ENCODE measurements at places on chromosomes 1 and 21.

DNA sequence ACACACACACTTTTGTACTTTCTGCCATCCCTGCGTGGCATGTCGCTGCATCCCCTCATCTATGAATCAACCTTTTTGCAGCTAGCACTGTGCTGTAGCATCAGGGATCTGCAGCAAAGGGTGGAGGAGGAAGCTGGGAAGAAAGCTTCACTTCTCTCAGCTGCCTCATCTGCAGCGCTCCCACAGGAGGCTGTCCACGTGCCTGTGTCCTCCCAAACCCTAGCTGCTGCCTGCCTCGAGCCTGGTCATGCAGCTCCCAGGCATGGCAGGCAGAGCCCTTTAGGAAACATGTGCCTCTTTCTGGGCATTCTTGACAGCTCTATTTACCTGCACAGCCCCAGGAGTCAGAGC, 262.1 kb upstream of the SGIP1 start:
- no peak for DNase-seq

DNA sequence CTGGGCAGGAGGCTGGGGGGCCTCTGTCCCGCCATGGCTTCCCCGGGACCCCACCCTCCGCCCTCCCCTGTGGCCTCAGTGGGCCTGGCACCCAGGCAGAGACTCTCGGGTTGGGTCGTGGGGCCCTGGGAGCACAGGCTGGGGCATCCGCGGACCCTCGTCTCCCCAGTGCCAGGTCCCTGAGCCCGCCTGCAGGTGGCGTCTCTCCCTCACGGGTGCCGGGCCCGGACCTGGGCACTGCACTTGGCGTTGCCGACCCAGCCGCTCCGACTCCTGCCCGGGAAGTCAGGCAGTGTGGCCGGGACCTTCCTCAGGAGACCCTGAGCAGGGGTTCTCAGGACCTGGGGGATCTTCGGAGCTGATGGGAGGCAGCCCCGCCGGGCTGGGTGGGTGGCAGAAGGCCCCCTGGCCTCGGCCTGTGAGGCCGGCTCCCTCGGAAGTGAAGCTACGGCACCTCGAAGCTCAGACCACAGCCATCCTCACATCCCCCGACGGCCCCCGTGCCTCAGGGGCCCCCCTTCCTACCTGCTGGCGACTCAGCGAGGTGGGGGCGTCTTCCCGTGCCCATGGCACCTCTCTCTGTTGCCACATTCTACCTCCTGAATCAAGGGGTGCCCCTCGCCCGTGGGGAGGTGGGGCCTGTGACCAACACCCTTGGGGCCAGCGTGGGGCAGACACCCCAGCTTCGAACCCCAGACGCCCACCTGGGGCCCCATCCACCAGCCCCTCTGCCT, 6.4 kb upstream of the C1orf159 start:
- peak; percentile 74 for DNase-seq

DNA sequence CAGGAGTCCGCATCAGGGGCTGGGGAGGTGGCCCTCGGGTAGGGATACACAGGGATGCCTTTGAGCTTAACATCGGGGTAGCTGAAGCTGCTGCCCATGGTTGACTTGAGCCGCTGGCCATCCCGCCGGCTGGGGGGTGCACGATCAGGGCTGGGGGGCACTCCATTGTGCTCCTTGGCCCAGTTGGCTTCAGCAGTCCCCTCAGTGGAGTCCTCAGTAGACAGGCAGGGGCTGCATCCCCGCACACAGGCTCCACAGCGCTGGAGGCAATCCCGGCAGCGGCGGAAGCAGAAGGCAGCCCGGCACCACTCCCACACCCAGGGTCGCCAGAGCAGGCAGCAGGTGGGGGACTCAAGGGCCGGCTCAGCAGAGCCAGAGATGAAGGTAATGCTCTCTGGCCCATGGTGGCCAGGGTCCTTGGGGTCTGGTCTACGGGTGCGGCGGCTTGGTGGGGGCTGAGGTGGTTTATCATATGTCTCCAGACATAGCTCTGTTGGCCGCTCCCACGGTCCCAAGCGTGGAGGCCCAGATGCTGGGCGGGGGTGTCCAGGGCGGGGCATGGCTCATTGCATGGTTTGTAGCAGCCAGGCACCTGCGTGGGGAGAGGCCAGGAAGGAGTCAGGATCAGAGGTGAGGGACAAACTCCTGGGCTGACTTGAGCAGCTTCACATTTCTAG, 8.3 kb downstream of the KDF1 start:
- no peak for DNase-seq

DNA sequence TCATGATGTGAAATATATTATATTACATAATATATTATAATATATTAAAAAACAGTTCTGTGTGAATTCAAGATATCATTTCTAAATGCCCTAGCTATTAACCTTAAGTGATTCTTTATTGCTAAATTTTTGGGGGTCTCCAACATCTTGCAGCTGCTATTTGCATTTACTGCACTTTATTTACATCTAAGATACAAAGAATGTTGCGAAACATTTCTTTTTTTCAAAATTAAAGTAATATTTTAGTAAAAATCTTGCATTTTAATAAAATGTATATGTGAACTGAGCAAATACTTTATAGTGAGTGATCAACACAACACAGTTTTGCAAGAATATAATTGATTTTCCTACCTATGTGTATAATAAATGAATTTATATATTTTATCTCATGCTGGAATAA, 181.1 kb downstream of the LRRC40 start:
- no peak for DNase-seq

DNA sequence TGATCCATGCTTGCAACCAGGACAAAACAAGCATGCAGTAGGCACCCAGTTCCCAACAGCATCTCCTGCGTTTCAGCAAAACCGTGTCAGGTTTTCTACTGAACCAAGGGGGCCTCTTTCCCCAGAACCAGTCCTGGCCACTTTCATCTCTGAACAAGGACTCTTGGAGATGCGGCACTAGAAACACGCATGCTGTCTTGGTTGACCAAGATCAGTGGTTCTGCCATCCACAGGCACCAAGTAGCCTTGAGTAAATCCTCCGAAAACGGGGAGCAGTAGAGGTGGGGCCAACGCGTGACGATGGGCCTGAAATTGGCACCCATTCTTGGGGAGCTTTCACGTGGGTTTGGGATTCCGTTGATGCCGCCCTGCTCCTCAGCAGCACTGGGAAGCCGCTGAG, 62.5 kb upstream of the AJAP1 start:
- DNase-seq = no peak

DNA sequence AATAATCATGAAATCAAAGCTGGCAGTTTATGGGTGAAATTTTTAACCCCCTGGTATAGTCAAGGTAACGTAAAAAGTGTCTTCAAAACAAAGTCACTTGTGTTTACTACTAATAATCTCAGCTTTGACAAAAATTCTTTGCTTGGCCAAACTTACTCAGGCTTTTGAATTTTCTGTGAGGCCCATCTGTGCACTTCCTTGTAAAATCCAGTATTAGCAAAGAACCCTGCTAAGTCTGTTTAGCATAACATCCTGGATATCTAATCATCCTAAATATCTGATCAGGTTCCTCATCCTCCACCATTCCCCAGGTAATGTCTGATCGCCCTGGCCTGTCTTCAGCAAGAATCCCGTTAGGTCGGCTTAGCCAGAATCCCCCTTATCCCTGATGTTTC, 3.0 kb downstream of the LYST start:
- DNase-seq = no peak

GRCh38 chr1:230145505-230145899, 78.5 kb downstream of the GALNT2 start:
- DNase-seq = no peak

GRCh38 chr1:43979528-43980254, 681 bp downstream of the B4GALT2 start:
- no peak for DNase-seq

GRCh38 chr1:203089001-203089650, 3.3 kb upstream of the MYOG start:
- no peak for DNase-seq

- no peak for DNase-seq
Measured at GRCh38 chr21:25323356-25323949, 283.8 kb downstream of the MRPL39 start.

DNA sequence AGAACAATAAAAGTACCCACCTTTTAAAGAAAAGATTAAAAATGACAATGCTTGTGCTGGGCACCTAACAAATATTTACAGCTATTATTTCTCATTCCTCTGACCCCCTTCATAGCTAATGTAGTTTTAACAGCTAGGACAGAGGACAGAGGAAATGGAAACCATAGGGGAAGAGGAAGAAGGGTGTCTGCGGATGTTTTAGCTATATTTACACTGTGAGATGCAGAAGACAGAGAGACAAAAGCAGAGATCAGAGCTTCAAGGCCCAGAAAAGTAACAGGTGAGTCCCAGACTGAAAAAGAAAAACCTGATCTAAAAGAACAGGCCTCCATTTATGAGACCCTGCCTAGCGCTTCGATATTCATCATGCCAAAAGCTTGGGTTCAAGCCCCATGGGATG, 72.0 kb downstream of the ZNF281 start:
- no peak for DNase-seq

- DNase-seq = no peak
Measured at GRCh38 chr1:239184561-239185244, 201.7 kb upstream of the CHRM3 start.

DNA sequence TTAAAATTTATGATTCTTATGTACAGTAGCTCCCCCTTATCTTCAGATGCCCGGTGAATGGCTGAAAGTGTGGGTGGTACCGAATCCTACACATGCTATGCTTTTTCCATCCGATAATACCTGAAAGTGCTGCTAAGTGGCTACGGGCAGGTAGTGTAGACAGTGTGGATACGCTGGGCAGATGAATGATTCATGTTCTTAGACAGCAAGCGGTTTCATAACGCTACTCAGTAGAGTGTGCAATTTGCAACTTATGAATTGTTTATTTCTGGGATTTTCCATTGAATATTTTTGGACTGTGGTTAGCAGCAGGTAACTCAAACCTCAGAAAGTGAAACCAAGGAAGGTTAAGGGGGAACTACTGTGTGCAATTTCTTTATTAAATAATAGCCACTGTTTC, 7.5 kb downstream of the PCP4 start:
- no peak for DNase-seq

GRCh38 chr1:36872126-36872754, 162.1 kb downstream of the GRIK3 start:
- DNase-seq = no peak

DNA sequence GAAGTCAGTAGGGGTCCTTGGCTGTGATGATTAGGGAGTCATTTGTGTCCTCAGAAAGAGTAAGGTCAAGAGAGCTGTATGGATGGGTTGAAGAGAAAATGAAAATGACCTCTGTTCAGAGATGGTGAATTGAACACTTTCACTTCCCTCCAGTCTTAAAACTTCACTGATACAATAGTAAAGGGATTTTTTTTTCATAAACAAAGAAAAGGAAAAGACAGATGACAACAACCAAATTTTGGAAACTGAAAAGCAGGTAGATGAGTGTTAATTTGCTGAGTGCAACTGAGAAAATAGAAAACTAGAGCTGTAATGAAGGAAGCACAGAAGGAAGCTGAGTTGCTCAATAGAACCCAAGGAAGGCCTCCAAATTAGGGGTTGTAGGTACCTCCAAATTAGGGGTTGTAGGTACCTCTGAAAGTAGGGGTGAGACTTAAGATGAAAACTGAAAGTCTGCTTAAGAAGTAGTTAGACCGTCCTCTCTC, 14.8 kb upstream of the S1PR1 start:
- DNase-seq = no peak

- DNase-seq = peak; percentile 25
Measured at GRCh38 chr21:46368533-46369285, 44.8 kb downstream of the PCNT start.

DNA sequence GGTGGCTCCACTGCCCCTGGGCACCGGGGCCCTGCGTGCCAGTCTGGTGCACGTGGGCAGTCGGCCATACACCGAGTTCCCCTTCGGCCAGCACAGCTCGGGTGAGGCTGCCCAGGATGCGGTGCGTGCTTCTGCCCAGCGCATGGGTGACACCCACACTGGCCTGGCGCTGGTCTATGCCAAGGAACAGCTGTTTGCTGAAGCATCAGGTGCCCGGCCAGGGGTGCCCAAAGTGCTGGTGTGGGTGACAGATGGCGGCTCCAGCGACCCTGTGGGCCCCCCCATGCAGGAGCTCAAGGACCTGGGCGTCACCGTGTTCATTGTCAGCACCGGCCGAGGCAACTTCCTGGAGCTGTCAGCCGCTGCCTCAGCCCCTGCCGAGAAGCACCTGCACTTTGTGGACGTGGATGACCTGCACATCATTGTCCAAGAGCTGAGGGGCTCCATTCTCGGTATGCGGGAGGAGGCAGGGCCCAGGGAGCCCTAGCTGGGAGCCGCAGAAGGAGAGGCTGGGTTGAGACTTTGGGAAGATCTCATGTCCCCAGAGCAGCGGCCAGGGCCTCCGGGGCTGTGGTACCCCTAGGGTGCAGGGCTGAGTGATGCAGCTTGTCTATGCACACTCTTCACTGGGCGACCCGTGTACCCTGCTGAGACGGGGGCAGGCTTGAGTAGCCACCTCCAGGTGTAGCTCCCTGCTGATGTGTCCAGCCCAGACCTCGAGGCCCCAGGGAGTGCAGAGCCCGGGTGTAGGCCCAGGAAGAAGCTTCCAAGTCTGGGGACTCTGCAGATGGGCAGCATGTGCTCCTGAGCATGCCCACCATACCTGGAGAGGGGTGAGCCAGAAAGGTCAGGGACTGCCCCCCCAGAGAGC, 1.8 kb downstream of the VWA1 start:
- DNase-seq = no peak

GRCh38 chr1:65526049-65526556, 105.6 kb downstream of the LEPR start:
- DNase-seq = no peak

DNA sequence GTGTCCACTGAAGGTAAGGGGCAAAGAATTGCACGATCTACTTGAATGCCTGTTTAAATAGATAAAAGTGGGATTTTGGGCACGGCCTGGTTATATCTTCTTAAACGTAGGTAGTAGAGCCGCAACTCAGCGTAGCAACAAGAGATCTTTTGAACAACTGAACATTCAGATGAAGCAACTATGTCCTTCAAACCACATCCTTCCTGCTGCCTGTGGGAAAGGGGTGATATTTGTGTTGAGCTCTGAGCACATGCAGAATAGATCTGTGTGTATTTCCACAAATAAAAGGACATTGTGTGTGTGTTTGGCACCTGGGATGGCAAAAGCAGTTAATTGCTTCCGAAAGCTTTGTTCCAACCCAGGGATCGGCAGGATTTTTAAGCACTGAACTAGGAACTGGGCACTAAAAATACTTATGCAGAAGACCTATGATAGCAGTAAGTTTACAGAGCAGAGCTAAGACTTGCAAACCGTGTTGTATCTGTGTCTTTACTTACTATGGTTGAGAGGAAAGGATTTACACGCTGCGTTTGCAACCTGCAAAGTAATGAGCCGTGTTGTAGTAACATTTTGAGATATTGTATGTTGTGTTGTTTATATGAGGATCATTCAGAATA, 333.4 kb downstream of the CHRM3 start:
- DNase-seq = peak; percentile 29

GRCh38 chr1:18646786-18647410, 16.3 kb downstream of the PAX7 start:
- no peak for DNase-seq

GRCh38 chr1:164635803-164636731, 77.1 kb downstream of the PBX1 start:
- no peak for DNase-seq

GRCh38 chr21:42607102-42607501, 46.3 kb upstream of the PDE9A start:
- DNase-seq = no peak

GRCh38 chr1:59967141-59967697, 40.6 kb upstream of the CYP2J2 start:
- no peak for DNase-seq

- DNase-seq = no peak
Measured at GRCh38 chr1:94319319-94320102, 82.1 kb upstream of the ARHGAP29 start.

GRCh38 chr1:186781730-186782129, 47.0 kb upstream of the PLA2G4A start:
- no peak for DNase-seq

- peak; percentile 5 for DNase-seq
Measured at GRCh38 chr1:21258331-21259134, 31.7 kb downstream of the ECE1 start.

Measured in activated effector memory CD4-positive, alpha-beta T cell treated with Interleukin-2 at 50 U/mL for 16 hours (primary cell).